ENCODE measurements at places on chromosomes 2 and 18.
A peak's percentile ranks its signal among the peaks of the same experiment; 100 is the strongest.

- no peak for DNase-seq
These were observed 50.1 kb upstream of the KCNH7 start for GRCh38 chr2:162888652-162889051.

GRCh38 chr2:129763190-129763846 lies 216.1 kb upstream of the RAB6C start:
- DNase-seq = no peak

GRCh38 chr2:209269024-209269423 lies 154.8 kb upstream of the MAP2 start:
- DNase-seq = no peak

DNA sequence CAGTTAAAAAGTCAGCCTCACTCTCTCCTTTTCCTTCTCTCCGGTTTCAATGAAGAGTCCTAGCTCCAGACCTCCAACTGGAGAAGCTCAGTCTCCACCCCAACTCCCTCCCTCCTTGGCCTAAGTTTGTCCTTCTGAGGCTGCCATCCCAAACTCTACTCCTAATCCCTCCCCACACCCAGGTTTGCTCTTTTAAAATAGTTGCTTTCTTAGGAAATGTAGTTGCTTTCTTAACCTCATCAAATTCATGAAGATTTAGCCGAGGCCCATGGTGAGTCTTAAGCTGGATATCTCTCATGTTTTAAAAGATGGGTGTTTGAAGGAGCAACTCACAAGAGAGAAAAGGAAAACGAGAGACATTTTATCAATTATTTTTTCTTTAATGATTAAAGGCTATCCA lies 937 bp upstream of the LANCL1 start:
- DNase-seq = no peak

DNA sequence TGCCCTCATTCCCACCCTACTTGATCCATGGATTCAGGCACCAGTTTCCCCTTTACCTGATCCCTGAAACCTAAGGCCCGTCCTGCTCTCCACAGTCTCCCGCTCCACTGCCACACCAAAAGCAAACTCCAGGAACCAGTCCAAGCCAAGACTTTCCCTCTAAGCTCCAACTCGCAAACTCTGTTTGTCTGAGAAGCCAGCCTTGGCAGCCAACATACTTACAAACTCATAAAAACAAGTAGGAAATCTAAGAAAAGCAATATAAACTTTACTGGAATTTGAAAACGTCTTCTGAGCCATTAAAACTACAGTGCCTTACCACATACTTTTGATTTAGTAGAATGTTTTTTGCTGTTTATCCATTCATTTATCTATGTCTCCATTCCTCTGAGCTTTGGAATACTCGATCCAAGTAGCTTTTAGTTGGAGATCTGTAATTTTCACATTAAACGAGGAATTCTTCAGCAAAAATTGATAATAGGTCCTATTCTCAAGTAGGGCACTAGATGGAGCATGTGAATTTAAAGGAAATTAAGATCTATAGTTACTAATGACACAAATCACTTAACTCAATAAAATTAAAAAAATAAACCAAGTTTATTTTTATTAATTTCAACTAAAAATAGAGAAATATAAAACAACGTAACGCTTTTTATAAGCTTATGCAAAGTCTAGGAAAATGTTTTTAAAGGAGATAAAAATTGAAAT lies 199.7 kb downstream of the MYO3B start:
- no peak for DNase-seq

DNA sequence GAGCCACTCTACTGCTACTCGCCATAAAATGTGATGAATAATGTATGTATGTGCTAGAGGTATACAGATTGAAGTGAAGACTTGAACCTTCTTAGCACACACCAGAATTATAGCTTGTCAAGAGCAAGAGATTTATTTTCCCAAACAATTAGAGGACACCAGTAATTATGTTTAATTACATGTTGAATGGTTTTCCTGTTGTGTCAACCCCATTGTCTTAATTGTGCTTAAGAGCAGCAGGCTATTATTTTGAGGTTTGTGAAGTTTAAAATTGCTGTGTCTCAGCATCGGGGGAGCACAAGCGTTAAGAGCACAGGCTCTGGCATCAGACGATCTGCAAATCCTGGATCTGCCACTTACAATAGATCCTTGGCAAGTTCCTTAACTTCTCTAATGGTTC lies 29.0 kb downstream of the KIF5C start:
- no peak for DNase-seq

- DNase-seq = no peak
These were observed 182.7 kb upstream of the SIX2 start for GRCh38 chr2:45191976-45192375.

- DNase-seq = no peak
These were observed 42.2 kb downstream of the PAX8 start for GRCh38 chr2:113236367-113237159.

DNA sequence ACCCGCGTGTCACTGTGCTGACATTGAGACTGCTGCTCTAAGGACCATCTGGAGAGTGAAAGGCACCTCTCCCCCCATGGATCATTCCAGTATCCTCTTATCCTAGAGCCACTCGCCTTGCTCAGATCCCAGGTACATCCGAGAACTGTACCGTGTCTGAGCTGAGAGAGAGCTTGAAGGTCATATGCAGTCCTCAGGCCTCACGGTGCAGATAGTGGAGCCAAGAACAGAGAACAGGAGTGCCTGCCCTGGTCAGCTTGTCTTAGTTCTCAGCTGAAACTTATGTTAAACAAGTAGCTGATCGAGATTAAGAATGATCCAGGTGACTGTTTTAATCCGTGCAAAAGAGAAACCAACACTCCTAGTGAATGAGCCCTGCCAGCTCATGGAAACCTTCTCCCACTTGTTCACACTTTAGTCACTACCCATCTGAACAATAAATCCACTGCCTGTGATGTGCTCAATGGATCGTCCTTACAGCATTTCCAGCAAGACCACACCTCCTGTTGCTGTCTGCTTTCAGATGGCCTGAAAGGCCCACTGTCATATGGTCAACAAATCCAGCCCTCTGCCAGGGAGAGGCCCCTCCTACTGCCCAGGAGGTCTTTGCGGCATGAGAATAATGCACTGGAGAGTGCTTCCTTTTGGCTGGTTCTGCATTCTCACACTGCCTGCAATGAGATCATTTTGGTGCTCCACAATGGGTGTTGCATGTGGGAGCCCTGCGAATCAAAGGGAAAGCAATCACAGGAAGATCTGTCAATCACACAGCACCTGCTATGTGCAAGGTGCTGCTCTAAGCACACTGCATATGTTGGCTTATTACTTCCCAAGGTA lies 43.7 kb upstream of the APCDD1 start:
- DNase-seq = no peak

DNA sequence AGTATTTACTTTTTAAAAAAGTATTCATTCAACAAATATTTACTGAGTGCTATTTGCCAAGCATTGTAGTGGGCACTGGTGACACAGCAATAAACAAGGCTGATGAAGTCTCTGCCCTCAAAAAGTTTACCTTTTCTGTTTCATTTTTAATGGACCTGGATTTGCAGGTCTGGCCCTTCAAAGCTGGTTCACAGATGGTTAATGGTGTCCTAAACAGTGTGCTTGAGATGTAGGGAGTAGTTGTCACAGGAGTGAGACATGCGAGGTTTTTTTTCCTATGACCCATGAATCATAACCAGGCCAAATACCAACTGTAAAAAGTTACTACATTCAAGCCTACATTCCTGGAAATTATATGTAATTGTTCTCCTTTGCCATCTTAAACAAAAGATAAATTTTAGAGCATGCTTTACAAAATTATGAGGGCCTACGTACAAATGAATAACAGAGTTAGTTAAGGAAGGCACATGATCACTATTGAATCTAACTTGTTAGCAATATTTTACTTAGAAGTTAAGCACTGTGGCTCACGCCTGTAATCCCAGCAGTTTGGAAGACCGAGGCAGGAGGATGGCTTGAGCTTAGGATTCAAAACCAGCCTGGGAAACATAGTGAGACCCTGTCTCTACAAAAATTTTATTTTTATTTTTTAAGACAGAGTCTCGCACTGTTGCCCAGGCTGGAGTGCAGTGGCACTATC lies 223.9 kb downstream of the MBD5 start:
- DNase-seq = no peak

- DNase-seq = no peak
These were observed 130.5 kb downstream of the RAB3GAP1 start for GRCh38 chr2:135182601-135183000.

GRCh38 chr2:57549642-57550102 lies 496.9 kb upstream of the VRK2 start:
- DNase-seq = no peak

DNA sequence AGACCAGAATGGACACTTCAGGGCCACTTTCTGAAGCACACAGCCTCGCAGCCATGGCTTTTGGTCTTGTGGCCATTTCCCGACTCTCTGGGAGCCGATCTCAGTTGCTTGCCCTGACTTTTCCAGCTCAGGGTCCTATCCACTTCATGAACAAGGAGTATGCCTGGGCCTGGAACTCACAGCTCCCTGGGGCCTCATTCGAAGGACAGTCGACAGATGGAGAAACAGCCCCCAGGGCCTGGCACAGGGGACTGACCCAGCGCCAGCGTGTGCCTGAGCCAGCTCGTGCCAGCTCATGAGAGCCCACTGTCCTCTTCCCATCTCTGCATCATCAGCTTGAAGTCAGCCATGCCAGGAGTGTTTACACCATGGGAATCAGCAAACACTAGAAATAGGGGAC lies 134.6 kb upstream of the GPC1 start:
- no peak for DNase-seq

DNA sequence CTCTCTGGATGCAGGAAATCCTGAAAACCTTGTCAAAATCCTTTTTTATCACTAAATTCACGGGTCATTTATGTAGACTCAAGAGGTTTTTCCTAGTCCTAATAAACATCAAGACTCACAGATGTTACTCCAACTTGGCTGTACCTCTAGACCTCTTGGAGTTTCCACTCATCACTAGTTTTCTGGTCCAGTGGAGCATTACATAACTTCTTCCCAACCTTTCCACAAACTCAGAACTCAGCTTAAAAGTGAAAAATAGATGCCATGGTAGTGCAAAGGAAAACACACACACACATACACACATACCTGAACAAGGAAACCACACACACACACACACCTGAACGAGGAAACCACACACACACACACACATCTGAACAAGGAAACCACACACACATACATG lies 807.2 kb downstream of the LRP1B start:
- DNase-seq = no peak

DNA sequence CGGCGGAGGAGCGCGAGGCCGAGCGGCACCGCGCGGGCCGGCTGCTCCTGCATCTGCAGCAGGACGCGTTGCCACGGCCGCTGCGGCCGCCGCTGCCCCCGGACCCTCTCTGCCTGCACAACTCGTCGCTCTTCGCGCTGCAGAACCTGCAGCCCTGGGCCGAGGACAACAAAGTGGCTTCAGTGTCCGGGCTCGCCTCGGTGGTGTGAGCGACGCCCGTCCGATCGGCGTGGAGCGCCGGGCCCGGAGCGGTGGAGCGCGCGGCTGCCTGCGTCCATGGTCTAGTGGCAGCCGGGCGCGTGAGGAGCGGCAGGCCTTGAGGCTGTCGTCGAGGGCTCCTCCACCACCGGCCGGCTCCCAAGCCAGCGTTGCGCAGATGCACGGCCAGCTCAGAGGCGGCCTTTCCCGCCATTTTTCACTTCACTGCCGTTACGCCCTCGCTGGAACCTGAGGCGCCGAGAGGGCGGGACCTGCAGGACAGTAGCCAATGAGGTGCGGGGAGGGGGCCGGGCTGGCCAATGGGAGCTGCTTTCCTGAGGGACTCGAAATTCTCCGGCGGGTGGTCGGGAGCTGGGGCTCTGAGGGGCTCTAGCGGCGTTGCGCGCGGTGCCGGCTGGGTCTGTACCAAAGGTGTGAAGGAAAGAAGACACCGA lies 1.9 kb downstream of the TLX2 start:
- DNase-seq = peak; percentile 96

- no peak for DNase-seq
These were observed 58.7 kb downstream of the ZNF516 start for GRCh38 chr18:76436342-76436741.

- DNase-seq = no peak
These were observed 289.9 kb upstream of the RBMS1 start for GRCh38 chr2:160783474-160783873.

GRCh38 chr2:43180897-43181296 lies 45.5 kb downstream of the ZFP36L2 start:
- no peak for DNase-seq

GRCh38 chr2:144582651-144583380 lies 62.9 kb upstream of the ZEB2 start:
- DNase-seq = no peak

DNA sequence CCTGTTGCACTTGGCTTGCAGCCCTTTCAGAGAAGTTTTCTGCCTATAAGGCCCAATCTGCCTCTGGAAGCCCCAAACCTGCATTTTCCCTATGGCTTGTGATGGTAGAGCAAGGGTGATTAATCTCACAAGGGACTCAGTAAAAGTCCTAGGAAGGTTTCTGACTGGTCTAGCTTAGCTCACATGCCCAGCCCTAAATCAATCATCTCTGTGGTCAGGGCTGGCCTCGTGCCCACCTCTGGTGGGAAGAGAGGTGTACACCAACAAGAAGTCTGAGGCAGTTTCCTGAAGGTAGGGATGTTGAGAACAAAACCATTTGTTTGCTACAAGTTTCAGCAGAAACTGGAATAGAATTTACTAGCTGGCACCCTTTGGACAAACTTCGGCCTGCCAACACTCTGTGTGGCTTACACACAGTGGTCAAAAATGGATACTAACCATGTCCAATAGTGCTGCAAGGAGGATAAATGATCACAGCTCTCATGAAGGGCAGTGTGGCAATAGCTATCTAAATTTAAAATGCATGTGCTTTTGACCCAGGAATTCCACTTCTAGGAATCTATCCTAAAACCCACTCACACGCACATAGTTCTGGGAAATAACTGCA lies 96.4 kb downstream of the EN1 start:
- DNase-seq = no peak

GRCh38 chr2:458425-458815 lies 170.5 kb upstream of the ALKAL2 start:
- DNase-seq = no peak

- no peak for DNase-seq
These were observed 21.1 kb downstream of the NFE2L2 start for GRCh38 chr2:177243476-177243875.

- no peak for DNase-seq
These were observed 62.6 kb downstream of the ANKRD44 start for GRCh38 chr2:197248001-197248401.

DNA sequence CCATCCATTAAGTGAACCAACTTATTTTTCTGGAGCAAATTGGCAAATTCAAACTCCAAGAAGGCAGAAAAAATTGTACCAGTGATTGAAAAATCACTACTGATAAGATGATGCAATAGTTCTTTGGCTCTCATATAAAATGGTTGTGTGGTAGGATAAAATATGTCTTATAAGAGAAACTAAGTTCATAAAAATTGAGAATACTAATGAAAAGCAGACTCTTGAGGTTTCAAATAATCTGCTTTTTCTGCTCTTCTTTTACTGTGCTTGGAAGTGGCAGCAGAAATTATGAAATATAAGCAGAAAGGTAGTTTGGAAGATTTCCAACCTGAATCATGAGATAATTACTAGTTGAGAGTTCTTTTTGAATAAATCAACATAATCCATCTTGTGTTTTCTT lies 61.9 kb downstream of the PPP1R1C start:
- no peak for DNase-seq

All from D721Med (cell line).